Stimulated activated CD8-positive, alpha-beta memory T cell treated with anti-CD3 and anti-CD28 coated beads, Interleukin-4, amount 100 ng/mL, for 4 hours (primary cell): ENCODE measurements at places on chromosomes 5 and 9.

DNA sequence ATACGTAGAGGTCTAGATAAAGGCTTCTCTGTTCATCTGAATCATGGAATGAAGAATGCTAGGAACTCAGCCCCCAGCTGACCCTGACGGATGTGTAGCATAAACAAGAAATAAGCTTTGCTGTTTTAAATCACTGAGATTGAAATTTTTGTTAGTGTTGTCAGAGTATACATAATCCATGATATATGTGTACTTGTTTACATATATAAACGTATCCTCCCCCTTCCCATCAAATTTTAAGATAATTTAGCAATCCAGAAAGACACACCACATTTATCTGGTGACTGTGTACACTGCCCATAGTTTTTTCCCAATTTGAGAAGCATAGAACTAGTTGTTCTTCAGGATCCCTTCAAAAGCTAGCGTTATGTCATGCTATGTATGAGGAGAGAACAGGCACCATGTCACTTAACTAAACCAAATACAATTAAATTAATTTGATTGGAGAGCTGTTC, 80.8 kb upstream of the OSMR start:
- DNase-seq, result no peak

- no peak for DNase-seq
These were observed 41.9 kb downstream of the CFAP90 start for GRCh38 chr5:7808998-7809397.

- no peak for DNase-seq
These were observed 257.6 kb downstream of the NFIB start for GRCh38 chr9:14056316-14056861.

GRCh38 chr9:3285365-3286161, 240.2 kb downstream of the RFX3 start:
- no peak for DNase-seq

DNA sequence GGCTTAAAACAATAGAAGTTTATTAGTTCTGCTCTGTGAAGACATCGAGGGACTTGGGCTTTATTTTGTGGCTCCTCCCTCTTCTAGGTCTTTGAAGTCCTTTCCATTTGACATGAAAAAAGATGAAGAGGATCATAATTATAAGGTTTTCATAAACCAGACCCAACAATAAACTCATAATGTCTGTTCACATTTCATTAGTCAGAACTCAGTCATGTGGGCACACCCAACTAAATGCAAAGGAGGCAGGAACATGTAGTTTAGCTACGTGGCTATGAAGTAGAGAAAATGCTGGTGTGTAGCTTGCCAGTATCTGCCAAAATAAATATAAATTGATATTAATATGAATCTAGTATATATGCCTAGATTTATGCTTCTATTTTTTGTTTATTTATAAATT, 393.9 kb upstream of the C9orf72 start:
- no peak for DNase-seq

DNA sequence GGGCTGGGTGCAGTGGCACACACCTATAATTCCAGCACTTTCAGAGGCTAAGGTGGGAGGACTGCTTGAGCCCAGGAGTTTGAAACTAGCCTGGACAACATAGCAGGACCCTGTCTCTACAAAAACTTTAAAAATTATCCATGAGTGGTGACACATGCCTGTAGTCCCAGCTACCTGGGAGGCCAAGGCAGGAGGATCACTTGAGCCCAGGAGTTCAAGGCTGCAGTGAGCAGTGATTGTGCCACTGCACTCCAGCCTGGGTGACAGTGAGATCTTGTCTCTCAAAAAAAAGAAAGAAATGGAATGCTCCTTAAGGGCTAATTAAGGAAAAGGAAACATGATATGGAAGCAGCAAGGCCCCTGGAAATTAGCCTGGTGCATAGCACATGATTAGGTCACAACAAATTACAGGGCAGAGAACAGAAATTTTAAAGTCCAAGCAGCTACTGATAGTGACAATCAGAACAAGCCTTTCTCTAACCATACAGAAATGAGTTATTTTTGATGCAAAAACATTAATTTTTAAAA, 19.5 kb downstream of the ANKH start:
- no peak for DNase-seq

- DNase-seq, result no peak
These were observed 17.6 kb downstream of the PSAT1 start for GRCh38 chr9:78314550-78314949.

DNA sequence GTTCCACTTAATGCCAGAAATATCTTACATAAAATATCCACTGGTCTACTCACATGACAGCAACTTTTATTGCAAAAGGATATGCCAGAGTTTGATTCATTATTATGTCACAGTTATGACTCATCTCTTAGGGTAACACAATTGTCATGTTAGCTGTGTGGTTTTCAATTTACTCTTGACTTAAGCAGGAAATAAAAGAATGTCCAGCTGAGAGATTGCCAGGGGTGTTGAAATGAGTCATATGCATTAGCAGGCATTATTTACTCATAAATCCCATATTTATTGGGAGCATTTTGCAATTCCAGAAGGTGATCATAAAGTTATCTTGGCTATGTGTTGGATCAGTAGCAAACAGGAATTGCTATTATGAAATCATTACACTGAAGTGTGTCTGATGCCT, 1164.6 kb upstream of the CDH18 start:
- no peak for DNase-seq

DNA sequence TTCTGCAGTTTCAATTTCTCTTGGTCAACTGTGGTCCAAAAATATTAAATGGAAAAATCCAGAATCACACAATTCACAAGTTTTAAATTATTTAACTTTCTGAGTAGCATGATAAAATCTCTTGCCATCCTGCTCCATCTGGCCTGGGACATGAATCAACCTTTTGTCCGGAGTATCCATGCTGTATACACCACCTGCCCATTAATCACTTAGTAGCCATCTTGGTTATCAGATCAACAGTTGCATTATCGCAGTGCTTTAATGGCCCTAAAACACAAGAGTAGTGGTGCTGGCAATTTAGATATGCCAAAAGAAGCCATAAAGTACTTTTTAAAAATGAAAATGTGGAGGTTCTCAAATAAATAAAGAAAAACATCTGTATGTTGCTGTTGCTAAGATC, 25.3 kb downstream of the EFCAB9 start:
- DNase-seq, result no peak

DNA sequence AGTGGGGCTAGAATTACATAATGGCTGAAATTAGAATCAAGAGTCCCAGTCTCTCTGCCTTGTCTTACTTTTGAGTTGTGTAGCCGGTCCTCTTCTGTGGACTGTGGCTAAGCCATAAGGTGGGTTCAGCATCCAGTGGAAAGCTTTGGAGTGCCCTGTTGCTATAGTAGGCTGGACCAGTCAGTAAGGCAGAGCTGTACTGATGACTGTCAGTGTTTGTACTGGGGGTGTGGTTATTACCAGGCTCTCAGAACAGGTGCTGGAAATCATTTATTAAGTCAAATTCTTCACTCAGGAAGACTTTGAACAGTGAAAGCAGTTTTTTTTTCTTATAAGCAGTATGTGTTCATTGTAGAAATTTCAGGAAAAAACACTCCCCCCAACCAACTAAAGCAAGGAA, 129.4 kb downstream of the ZSWIM6 start:
- DNase-seq, result no peak

DNA sequence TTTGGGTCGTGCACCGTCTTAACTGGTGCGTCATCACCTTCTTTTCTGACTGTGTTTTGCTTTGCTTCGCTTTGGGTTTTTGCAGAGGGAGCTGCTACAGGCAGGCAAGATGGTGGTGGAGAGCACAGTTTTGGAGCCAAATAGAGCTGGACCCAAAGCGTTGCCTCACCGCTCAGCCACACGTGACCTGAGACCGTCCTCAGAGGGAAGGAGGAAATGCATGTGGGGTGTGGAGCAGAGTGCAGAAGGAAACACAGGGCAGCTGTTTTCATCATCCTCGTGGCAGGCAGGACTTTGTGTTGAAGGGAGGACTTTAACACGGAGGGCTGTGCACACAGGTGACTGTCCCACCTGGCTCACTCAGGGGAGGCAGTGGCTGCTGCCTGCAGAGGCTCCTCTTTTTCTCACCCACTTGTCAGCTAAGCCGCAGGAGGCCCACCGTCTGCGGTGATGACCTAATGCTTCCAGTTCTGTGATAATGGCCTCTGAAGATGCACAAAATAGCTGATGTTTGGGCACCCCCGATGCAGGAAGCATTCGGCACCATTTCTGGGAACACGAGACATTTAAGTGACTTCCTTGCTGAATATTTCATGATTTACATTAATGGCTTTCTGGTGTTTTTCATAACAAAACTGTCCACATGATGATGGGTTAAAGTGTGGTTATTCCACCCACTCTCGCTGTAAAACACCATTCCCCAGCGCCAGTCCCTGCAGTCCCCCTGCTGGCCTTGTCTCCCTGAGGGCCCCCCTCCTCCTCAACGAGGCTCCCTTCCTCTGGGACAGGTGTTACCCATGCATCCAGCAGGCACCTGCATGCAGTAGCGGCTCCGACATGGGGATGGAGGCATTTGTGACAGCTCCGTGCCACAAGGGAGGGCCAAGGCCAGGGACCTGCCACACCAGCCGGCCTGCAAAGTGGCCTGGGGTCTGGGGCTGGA, 12.4 kb upstream of the UBAC1 start:
- DNase-seq, result no peak

- no peak for DNase-seq
These were observed 168.5 kb downstream of the RGS3 start for GRCh38 chr9:113631871-113632665.

GRCh38 chr9:98185021-98185567, 7.3 kb downstream of the CORO2A start:
- no peak for DNase-seq

- DNase-seq, result no peak
These were observed 9.5 kb downstream of the MTRR start for GRCh38 chr5:7878381-7878873.

DNA sequence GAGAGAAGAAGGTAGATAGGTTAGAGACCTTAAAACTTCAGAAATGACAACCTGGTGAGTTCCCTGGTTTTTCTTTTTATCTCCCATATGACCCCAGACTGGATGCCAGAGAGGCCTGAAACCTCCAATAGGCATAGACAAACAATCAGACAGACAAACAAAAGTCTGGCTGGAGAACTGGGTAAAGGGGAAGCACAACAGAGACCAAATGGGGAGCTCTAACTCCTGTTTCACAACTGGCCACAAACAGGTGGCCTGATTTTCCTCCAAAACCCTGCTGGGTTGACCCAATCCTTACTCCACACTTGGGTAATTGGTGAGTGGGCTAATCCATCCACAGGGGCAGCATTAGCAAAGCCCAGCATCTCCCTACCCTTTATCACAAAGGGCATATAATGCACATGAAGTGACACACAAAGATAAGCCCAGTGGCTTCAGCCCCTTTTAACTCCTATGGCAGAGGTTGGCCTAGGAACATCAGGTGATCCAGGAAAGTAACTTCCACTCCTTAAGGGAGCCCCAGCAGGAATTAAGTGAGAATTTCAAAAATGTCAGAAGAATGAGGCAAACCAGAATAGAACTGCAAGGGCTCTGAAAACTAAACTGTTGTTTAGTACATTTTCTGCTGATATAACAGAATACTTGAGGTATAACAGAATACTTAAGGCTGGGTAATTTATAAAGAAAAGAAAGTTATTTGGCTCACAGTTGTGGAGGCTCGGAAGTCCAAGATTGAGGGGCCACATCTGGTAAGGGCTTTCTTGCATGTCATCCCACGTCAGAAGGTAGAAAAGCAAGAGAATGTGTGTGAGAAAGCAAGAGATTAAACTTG, 60.9 kb upstream of the ROR2 start:
- no peak for DNase-seq

GRCh38 chr9:125409637-125410521, 148.3 kb downstream of the GAPVD1 start:
- no peak for DNase-seq

GRCh38 chr5:61162832-61163567, 732 bp upstream of the SMIM15 start:
- no peak for DNase-seq

DNA sequence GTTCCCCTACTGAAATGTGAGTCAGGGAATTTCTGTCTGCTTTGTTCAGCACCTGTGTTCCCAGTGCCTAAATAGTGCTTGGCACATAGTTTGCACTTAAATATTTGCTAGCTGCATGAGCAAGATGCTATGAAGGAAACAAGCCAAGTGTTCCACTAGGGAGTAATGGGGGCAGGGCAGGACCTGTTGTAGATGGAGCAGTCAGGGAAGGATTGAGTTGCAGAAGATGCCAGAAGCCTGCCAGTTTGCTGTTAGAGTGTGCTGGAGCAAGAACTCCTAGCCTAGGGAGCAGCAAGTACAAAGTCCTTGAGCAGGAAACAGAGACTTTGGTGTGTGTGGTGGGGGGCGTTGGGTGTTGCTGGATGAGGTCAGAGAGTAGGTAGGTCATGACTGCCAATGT, 87.5 kb downstream of the DAB2IP start:
- no peak for DNase-seq

- no peak for DNase-seq
These were observed 10.0 kb downstream of the GPX3 start for GRCh38 chr5:151030379-151030778.

DNA sequence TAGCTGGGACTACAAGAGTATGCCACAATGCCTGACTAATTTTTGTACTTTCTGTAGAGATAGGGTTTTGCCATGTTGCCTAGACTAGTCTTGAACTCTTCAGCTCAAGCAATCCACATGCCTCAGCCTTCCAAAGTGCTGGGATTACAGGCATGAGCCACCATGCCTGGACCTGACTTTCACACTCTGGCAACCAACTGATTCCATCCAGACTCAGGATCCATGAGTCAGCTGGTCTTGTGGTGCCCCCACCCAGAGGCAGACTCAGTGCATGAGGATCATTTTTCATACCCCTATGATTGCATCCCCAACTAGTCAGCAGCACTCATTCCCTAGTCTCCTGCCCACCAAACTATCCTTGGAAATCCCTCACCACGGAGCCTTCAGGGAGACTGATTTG, 375.9 kb downstream of the ANXA1 start:
- no peak for DNase-seq
